ENCODE measurements at places on chromosomes 11 and 22. TPM values are rescaled to one million over a fixed set of nuclear protein-coding genes. Genes with fewer than 3 reads are reported as not detected.
A peak's percentile ranks its signal among the peaks of the same experiment; 100 is the strongest.

DNA sequence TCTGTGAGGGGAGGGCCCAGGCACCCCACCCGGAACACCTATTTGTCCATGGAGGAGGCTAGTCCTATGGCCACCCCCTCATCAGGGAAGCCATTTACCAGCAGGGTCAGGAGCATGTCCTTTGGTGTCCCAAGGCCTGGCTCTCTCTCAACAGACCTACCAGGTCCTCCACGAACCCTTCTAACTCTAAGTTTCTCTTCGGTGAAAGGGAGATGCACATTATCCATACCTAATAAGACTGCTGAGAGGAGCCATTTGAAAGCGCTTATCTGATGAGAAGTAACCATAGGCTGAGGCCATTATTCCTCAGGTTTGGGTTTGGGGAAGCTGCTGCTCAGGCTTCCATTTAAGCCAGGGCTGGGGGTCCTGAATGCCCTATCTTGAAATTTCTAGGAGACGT lies 9.2 kb upstream of the TOP3B start:
- no peaks in the 10 kb centered on the region for H3K4me1 ChIP-seq
- H3K4me3 ChIP-seq, result no peak overlapping the region
- DNase-seq, result no peak
- H3K36me3 ChIP-seq, result no peaks in the 10 kb centered on the region
- no peak overlapping the region for H3K27ac ChIP-seq

DNA sequence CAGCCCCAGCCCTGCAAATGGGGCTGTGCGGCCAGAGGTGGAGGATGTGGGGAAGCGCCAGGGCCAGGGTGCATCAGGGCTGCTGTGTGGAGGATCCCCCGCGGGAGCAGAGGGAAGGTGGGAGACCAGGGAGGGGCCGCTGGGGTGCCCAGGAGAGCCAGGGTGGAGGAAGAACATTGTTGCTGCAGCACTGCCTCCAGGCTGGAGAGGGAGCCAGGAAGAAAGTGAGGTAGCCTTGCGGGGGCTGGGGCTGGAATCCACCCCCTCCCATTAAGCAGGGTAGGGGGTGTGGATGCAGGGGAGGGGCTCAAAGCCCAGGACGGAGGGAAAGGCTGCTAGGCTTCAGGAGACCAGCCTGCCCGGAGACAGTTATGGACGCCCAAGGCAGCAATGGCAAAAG lies 15.0 kb downstream of the CABP7 start:
- H3K4me1 ChIP-seq, result no peaks in the 10 kb centered on the region
- H3K36me3 ChIP-seq, result peaks cover 8% of the 10 kb centered on the region
- DNase-seq, result no peak
- no peaks in the 10 kb centered on the region for H3K27me3 ChIP-seq
- no peak overlapping the region for H3K27ac ChIP-seq

GRCh38 chr11:86275493-86276370 lies 26.3 kb upstream of the HIKESHI start:
- H3K27ac ChIP-seq, result no peak overlapping the region
- H3K36me3 ChIP-seq, result no peaks in the 10 kb centered on the region
- H3K27me3 ChIP-seq, result no peaks in the 10 kb centered on the region
- H3K4me1 ChIP-seq, result no peaks in the 10 kb centered on the region
- H3K4me3 ChIP-seq, result no peak overlapping the region
- no peak for DNase-seq

P2RY6 gene
- 5.5 TPM for polyA plus RNA-seq

DNA sequence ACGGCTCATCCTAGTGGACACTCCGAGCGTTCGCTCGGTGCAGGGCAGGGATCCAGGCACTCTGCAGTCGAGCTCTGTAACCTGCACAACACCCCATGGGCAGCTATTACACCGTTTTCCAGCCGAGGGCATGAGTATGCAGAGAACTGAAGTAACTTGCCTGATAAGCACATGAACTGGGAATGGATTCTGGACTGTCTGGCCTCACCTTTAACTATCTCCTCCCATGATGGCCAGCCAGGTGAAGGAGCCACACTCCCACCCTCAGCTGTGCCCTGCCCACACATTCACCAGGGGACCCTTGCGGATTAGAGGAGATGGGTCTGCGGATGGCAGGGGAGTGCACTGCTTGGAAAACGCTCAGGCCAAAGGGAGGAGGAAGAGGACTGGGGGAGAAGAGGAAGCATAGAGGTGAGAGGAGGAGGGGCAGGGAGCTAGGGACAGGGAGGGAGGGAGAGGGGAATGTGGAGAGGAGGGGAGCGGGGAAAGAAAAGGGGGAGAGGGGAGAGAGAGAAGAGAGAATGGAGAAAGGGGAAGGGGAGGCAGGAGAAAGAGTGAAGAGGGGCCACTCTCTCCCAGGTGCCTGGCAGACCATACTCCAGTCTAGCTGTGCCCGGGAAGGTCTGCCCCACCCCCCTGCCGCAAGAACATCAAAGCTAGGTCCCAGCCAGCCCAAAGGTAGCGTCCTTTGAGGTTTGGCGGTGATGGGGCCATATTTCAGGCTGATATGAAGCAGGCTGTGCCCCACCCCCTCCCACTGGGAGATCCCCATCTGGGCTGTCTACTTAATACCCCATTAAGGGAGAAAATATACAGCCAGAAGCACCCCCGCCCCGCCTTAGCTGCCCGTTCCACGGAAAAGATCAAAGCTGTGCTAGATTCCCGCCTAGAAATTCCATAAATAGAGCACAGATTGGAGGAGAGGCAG lies 33.2 kb upstream of the TCF20 start:
- no peak for DNase-seq
- H3K4me3 ChIP-seq, result no peak overlapping the region
- H3K27me3 ChIP-seq, result no peaks in the 10 kb centered on the region
- no peak overlapping the region for H3K27ac ChIP-seq
- no peaks in the 10 kb centered on the region for H3K36me3 ChIP-seq

GRCh38 chr11:45666648-45667642 lies 1.5 kb upstream of the CHST1 start:
- no peak overlapping the region for H3K27ac ChIP-seq
- peak; percentile 21 for DNase-seq
- H3K27me3 ChIP-seq, result peaks cover 30% of the 10 kb centered on the region
- H3K4me3 ChIP-seq, result no peak overlapping the region

TOM1 gene
- 53.2 TPM for polyA plus RNA-seq

VWCE gene
- polyA plus RNA-seq, result not detected

ACTN3 gene
- polyA plus RNA-seq, result not detected

- no peak overlapping the region for H3K4me3 ChIP-seq
- H3K27me3 ChIP-seq, result no peaks in the 10 kb centered on the region
- H3K4me1 ChIP-seq, result peaks cover 6% of the 10 kb centered on the region
- H3K36me3 ChIP-seq, result no peaks in the 10 kb centered on the region
- DNase-seq, result no peak
These were observed 1218.3 kb downstream of the BRD1 start for GRCh38 chr22:48609279-48609865.

DNA sequence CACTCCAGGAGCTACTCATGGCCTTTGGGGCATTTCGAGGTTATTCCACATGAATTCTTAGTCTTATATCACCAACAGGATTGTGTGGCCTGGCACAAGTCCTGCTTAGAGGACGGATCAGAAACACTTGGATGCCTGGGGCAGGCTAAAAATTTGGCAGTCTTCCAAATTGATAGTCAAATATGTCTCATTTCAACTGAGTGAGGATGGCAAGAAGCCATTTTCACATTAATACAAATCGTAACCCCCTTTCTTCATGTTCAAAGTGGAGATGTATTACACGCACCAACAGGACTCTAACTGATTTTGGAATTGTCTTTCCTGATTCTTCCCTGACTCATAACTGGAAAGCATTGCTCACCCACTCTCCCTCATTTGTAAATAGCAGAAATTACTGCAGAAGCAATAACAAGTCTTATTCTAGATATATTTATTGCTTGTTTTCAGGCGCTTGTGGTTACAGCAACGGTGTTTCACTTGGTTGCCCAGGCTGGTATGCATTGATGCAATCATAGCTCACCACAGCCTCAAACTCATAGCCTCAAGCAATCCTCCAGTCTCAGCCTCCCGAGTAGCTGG lies 10.3 kb upstream of the CCDC86 start:
- H3K4me3 ChIP-seq, result no peak overlapping the region
- no peak overlapping the region for H3K27ac ChIP-seq
- no peaks in the 10 kb centered on the region for H3K27me3 ChIP-seq
- H3K4me1 ChIP-seq, result no peaks in the 10 kb centered on the region

- no peaks in the 10 kb centered on the region for H3K36me3 ChIP-seq
- H3K4me3 ChIP-seq, result no peak overlapping the region
- peak overlapping the region; percentile 91 for H3K27ac ChIP-seq
- H3K4me1 ChIP-seq, result no peaks in the 10 kb centered on the region
- DNase-seq, result peak; percentile 86
- H3K27me3 ChIP-seq, result no peaks in the 10 kb centered on the region
These were observed 4.2 kb downstream of the ALDH3B1 start for GRCh38 chr11:68014157-68014946.

NEAT1 gene
- 587 TPM for polyA plus RNA-seq

DNA sequence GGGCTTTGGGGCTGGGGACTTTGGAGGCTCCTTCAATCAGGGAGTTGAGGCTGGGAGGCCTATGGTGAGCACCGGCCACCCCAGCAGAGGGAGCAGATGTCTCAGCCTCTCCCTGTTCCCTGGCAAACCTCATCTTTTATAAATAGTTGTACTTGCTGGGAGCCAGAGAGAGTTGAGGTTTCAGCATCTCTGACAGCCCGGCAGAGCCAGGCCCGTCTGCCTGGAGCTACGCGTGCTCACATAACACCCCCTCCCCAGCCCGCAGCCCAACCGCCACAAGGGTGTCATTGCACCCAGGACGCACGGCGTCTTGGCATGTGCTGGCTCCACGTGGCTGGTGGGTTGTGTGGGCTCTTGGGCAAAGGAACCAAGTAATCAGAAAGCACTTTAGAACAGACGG lies 127.1 kb downstream of the CHST1 start:
- no peak for DNase-seq
- H3K4me1 ChIP-seq, result no peaks in the 10 kb centered on the region
- H3K27ac ChIP-seq, result no peak overlapping the region
- H3K36me3 ChIP-seq, result no peaks in the 10 kb centered on the region
- H3K27me3 ChIP-seq, result peaks cover 24% of the 10 kb centered on the region

FAR1 gene
- 22.8 TPM for polyA plus RNA-seq

OR5D18 gene
- not detected for polyA plus RNA-seq

All from sigmoid colon (tissue), 7 donors.